ENCODE measurements at places on chromosomes 11 and 22.

- DNase-seq = no peak
These were observed 269.7 kb downstream of the DYNC2H1 start for GRCh38 chr11:103378931-103379330.

GRCh38 chr11:86181379-86181778 lies 63.2 kb upstream of the EED start:
- no peak for DNase-seq

DNA sequence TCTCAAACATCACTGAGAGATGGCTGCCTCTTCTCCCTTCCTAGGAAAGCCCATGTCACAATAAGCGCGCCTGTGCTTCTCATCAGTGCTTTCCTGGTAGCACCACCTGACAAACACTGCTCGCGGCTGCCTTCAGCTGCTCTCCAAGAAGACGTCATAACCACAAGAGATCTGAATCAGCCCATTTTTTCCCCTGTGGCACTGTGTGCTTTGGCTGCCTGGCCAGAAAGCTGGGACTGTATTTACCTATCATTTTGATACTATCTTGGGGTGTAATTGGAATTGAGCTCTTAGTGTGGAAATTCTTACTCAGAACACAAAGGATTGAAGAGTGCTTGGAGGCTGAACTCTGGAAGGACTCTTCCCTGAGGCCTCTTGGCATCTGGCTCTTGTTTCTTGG lies 50.3 kb upstream of the EHF start:
- DNase-seq = no peak

- DNase-seq = no peak
These were observed 46.2 kb downstream of the FAM83F start for GRCh38 chr22:40040927-40041326.

GRCh38 chr11:27973851-27974536 lies 134.0 kb downstream of the KIF18A start:
- DNase-seq = no peak

DNA sequence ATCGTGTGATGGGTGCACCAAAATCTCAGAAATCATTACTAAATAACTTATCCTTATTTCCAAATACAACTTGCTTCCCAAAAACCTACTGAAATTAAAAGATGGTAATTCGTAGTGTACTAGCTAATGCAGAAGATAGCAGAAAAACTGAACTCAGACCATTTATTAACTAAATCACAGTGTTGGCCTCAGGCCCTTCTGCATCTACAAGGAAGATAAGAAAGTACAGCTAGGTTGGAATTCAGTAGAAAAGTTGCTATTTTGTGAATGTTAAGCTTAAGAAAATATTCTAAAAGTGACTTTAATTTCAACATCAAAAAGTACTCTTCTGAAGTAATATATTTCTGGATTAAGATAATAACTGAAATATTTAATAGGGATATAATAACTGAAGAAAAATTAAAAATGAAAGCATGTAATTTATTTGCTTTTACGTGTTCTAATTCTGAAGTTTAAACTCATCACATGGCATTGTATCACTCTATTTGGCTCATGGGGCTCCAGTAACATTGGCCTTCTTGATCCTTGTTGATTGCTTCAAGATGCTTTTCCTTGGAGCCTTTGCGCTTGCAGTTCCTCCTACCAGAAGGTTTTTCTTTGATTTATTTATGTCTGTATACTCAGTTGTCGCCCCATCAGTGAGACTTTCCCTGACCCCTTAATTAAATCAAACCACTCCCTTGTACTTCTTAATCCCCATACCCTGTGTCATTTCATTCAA lies 847.9 kb upstream of the ANO3 start:
- DNase-seq = no peak

DNA sequence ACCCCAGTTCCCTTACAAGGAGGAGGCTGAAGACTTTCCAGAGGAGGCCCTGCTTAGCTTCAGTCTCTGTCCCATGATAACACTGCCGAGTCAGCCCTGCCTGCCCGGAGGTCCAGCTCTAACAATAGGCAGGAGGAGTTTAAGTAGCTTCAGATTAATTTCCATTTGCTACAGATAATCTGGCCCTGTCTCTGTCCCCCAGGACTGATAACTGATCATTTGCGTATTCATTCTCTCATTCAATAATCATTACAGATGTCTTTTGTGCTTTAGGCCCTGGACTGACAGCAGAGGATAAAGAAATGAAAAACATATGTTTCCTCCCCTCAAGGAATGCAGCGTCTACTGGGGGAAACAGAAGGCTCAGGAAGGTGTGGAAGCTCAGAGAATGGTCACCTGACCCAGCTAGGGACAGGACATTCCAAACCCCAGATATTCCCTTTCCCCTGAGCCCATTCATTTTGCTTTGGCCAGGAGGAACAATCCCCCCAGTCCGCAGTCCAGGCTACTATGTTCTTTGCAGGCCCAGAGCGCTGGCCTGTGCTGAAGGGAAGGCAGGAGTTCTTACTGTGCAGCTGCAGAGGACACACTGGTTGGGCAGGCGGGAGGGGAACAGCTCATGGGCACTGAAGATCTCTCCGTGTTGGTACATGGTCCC lies 20.8 kb downstream of the CHRDL2 start:
- DNase-seq = no peak

DNA sequence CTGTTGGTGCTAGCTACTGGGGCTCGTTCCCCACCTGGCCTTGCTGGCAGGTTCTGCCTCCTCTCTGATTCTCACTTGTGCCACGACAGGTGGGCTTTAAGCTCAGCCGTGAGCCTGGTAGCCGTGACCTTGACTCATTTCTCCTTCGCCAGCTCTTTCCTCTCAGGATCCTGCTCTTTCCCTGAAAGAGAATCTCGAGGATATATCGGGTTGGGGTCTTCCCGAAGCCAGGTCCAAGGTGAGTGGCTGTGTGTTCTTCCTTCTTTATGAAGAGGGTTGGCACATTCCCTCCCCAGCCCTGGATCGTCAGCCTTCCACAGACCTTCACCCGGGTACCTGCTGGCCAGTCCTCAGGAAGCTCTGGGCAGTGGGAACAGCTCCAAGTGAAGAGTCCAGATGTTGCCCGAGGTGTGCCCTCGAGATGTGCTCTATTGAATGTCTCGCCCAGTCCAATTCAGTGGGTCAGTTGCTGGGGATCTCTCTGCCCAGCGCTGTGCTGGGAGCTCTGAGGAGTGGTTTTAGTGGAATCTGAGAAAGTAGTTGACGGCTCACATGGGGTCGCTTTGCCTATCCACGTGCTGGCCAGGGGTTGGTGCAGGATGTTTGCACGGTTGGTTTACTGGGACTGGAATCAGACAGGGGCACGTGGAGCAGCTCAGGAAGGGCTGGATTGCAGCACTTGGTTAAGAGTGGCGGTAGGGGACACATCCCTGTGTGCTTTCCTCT lies 1.4 kb downstream of the ZNF74 start:
- no peak for DNase-seq

DNA sequence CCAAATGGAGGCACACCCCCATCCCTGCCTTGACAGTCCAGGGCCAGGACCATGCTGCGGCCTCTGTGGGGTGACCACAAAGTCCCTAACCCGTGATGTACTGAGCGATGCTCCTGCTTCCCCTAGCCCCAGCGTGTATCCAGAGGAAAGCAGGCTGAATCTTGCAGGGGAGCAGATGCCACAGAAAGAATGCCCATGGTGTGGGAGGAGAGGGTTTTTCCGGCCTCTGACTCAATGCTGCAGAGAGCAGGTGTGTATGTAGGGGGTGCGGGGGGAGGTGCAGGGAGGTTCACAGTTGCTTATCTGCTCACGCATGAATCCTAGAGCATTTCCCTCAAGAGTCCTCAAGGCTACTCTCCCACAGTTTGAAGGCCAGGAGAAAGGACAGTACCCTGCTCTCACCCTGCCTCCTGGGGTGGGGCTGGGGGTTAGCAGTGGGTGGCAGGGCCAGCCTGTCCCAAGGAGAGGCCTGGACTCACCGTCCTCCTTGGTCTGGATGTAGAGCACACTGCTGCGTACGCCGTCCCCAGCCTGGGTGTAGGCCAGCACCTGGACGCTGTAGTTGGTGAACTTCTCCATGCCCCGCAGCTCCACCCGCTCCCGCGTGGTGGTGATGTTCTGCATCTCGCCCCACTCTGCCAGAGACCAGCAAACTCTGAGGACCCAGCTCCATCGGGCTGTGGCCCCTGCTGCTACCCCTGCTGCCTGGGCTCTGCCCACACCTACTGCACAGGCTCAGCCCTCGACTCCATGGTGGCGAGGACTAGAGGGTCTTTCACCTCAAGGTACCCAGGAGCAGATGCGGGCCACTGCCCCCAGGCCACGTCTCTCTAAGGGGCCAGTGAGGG lies 130.8 kb downstream of the CEP164 start:
- no peak for DNase-seq

DNA sequence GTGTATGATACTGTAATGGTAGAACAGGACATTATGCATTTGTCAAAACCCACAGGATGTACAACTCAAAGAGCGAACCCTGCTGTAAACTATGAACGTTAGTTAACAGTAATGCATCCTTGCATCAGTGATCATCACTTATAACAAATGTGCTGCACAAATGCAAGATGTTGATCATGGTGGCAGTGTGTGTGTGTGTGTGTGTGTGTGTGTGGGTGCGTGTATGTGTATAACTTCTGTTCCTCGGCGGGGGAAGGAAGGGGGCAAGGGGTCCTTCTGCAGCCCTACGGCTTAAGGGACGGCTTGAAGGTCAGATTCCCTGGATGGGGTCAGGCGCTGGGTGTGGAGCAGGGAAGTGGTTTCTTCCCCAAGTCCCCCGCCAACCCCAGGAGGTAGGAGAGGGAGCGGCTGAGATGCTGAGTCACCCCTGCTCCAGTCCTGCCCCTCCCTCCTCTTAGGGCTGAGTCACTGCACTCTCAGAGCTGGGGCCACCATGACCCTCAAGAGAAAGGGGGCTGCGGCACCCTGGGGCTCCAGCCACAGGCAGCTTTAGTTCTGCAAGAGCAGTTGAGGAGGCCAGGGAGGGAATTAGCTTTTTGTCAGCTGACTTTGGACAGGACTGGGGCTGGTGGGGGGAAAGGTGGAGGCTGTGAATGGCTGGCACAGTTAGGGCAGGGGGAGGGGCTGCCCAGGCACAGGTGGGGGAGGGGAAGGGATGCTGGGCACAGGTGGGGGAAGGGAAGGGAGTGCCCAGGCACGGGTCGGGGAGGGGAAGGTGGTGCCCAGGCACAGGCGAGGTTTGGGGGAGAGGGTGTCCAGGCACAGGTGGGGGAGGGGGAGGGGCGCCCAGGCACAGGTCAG lies 8.8 kb upstream of the CTSD start:
- DNase-seq = no peak

DNA sequence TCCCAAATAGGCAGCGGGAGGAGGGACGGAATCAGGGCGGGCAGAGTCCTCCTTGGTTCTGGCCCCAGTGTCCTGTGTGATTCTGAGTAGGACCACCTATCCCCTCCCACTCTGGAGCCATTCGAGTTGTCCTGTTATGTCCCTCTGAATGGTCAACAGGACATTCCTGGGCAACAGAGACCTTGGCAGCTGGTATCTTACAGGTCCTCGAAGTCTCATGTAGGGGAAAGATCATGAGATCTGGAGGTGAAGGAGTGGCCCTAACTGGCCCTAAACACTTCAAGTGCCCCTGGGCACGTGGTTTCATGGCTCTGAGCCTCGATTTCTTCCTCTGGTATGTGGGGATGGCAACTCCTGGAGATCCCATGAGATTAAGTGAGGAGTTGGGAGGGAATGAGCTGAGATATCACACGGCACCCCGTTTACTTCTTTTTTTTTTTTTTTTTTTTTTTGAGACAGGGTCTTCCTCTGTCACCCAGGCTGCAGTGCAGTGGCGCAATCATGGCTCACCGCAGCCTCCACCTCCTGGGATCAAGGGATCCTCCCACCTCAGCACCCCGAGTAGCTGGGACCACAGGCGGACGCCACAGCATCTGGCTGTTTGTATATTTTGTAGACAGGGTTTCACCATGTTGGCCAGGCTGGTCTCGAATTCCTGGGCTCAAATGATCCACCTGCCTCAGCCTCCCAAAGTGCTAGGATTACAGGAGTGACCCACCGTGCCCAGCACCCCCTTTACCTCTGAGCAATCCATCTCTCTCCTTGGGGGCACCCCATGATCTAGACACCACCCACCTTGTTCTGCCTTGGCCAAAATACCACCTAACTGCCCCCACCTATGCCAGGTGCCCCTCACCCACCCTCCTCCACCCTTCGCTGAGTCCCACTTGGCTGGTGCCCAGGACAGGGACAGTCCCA lies 6.8 kb downstream of the LIF start:
- DNase-seq = no peak

- DNase-seq = no peak
These were observed 26.9 kb downstream of the MRPL16 start for GRCh38 chr11:59783632-59784090.

DNA sequence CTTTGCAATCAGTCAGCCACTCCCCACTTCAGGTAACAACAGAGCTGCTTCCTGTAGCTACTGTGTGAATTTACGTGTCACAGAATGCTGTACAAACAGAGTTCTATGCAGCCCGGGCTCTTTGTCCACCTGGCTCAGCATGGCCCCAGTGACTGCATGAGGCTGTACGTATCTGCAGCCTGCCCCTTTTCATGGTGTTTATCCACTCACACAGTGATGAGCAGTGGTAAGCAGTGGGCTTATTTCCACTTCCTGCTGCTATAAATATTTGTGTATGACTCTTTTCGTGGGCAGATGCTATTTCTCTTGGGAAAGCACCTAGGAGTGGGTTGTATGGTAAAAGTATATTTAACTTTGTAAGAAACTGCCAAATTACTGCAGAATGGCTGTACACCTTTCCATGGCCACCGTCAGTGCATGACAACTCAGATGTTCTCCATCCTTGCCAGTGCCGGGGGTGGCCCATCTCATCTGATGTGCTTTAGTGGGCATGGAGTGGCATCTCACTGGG lies 43.3 kb downstream of the MYEOV start:
- DNase-seq = no peak

DNA sequence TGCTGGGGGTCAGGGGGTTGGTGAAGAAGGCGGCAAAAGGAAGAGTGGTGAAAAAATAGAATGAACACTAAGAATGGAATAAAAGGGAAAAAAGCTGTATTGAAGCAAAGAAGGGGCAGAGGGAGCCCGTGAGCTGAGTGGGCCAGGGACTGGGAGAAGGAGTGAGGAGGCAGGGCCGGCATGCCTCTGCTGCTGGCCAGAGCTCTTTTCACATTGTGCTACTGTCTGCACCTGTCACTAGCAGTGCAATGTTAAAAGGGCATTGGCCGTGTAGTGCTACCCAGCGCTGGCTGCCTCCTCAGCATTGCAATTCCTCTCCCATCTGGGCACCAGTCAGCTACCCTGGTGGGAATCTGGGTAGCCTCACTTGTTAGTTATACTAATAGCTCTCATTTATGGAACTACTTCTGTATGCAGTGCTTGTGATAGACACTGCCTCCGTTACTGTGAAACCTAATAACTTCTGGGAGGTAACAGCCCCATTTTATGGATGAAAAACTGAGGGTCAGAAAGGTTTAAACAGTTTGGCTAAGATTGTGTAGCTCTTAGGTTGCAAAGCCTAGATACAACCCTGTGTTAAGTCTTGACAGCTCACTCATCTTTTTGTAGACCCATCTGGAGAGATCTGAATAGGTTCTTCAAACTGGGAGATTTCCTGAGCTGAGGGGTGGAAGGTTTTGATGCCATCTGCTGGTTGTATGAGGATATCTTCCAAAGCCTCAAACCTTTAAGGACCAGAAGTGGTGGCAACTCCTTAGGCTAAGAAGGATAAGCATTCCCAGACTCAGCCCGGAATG lies 8.5 kb downstream of the YPEL4 start:
- no peak for DNase-seq

All from stimulated activated CD8-positive, alpha-beta memory T cell treated with anti-CD3 and anti-CD28 coated beads, Interleukin-4, amount 100 ng/mL, for 1 hour (primary cell).